ENCODE measurements at places on chromosomes 7 and 10. TPM values are rescaled to one million over a fixed set of nuclear protein-coding genes. Genes with fewer than 3 reads are reported as not detected.

DNA sequence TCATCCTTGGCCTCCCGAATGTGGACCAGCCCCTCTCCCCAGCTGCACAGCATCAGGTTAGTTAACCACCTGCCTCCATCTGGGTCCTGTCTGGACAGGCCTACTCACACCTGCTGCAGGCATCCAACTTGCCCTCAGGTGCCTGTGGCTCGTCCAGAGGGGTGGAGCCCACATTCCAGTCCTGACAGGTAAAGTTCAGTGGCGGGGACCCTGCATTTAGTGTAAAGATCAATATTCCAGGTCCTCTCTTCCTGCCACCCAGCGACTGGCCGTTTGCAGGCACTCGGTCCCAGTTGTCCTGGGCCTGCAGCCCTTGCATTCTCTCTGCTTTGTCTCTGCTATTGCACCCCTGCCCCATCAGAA is 15.0 kb downstream of the HTRA1 start:
- H3K27me3 ChIP-seq, result no peaks in the 10 kb centered on the region
- H3K4me1 ChIP-seq, result peaks cover 22% of the 10 kb centered on the region
- H3K36me3 ChIP-seq, result no peaks in the 10 kb centered on the region

- H3K36me3 ChIP-seq, result no peaks in the 10 kb centered on the region
- H3K27me3 ChIP-seq, result no peaks in the 10 kb centered on the region
- DNase-seq, result no peak
- no peak overlapping the region for H3K4me3 ChIP-seq
- H3K4me1 ChIP-seq, result peaks cover 12% of the 10 kb centered on the region
- no peak overlapping the region for H3K27ac ChIP-seq
Measured at GRCh38 chr10:119201233-119201632, 6.1 kb upstream of the GRK5 start.

EPHB6 gene
- total RNA-seq, result 18.0 TPM

- H3K4me3 ChIP-seq, result no peak overlapping the region
- no peaks in the 10 kb centered on the region for H3K4me1 ChIP-seq
- no peak for DNase-seq
Measured at GRCh38 chr10:104456802-104457542, 103.3 kb downstream of the CFAP58 start.

DNA sequence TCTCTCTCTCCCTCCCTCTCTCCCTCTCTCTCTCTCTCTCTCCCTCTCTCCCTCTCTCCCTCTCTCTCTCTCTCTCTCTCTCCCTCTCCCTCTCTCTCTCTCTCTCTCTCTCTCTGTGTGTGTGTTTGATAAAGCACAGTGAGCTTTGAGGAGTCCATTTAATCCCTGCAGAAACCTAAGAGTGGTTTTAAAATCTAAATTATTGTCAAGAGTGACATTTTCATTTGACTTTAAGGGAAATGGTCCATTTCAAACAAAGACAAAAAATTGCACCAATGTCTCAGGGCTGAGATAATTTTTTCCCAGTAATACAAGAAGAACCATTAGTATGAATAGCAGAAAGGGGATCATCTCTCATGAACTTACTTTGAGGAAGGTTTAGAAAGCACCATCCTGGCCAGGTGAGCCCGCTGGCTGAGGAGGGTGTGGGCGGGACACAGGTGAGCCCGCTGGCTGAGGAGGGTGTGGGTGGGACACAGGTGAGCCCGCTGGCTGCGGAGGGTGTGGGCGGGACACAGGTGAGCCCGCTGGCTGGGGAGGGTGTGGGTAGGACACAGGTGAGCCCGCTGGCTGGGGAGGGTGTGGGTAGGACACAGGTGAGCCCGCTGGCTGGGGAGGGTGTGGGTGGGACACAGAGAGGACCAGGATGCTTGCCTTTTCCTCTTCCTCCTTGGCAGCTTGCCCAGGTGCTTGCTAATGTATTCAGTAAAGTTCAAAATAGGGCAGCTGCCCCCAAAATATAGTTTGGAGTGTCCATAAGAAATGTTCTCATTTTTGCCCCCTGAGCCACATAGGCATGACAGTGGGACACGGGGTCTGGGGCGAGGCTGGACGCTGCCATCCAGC is 125.0 kb downstream of the DNAJB6 start:
- no peaks in the 10 kb centered on the region for H3K36me3 ChIP-seq
- H3K4me1 ChIP-seq, result no peaks in the 10 kb centered on the region
- DNase-seq, result peak; percentile 14
- H3K4me3 ChIP-seq, result no peak overlapping the region

GRCh38 chr10:53990799-53991238 is 810.2 kb downstream of the PCDH15 start:
- no peaks in the 10 kb centered on the region for H3K27me3 ChIP-seq
- H3K4me3 ChIP-seq, result no peak overlapping the region
- no peaks in the 10 kb centered on the region for H3K4me1 ChIP-seq
- DNase-seq, result peak; percentile 76

KAZALD1 gene
- total RNA-seq, result 3.8 TPM

GRCh38 chr10:48968036-48968435 is 28.4 kb upstream of the LRRC18 start:
- no peak overlapping the region for H3K4me3 ChIP-seq
- no peaks in the 10 kb centered on the region for H3K27me3 ChIP-seq
- no peaks in the 10 kb centered on the region for H3K36me3 ChIP-seq

DNA sequence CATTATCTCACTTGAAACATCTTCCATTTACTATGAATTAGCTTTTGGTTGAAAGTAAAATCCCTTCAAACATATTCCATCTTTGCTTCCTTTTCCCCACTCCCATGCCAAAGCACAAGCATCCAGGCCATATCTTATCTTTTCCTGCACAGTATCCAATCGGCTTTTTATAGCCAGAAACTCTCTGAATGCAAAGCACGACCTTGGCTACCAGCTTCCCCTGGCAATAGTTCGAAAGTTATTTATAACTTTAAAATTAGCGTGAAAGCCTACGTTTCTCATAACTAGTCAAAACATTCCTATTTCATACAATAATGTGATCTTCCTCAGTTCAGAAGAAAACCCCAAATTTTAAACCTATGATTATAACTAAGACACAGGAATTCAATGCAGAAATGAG is 440 bp downstream of the CTNNA3 start:
- H3K36me3 ChIP-seq, result no peaks in the 10 kb centered on the region
- no peaks in the 10 kb centered on the region for H3K4me1 ChIP-seq
- H3K4me3 ChIP-seq, result no peak overlapping the region
- no peak for DNase-seq
- no peaks in the 10 kb centered on the region for H3K27me3 ChIP-seq

GRCh38 chr7:105764506-105764905 is 111.9 kb downstream of the ATXN7L1 start:
- no peaks in the 10 kb centered on the region for H3K4me1 ChIP-seq
- no peaks in the 10 kb centered on the region for H3K36me3 ChIP-seq
- no peak overlapping the region for H3K27ac ChIP-seq
- H3K4me3 ChIP-seq, result no peak overlapping the region
- H3K27me3 ChIP-seq, result no peaks in the 10 kb centered on the region
- DNase-seq, result no peak

- no peaks in the 10 kb centered on the region for H3K36me3 ChIP-seq
- peak overlapping the region; percentile 72 for H3K4me3 ChIP-seq
- H3K4me1 ChIP-seq, result peaks cover 10% of the 10 kb centered on the region
- peak overlapping the region; percentile 92 for H3K27ac ChIP-seq
Measured at GRCh38 chr7:64308016-64308270, 5.8 kb upstream of the ZNF736 start.

NUTM2A gene
- 2.6 TPM for total RNA-seq

MYO1G gene
- total RNA-seq, result 31.5 TPM

- no peaks in the 10 kb centered on the region for H3K27me3 ChIP-seq
- H3K4me1 ChIP-seq, result no peaks in the 10 kb centered on the region
- DNase-seq, result no peak
- H3K27ac ChIP-seq, result no peak overlapping the region
- no peak overlapping the region for H3K4me3 ChIP-seq
- no peaks in the 10 kb centered on the region for H3K36me3 ChIP-seq
Measured at GRCh38 chr7:112502700-112503099, 21.9 kb downstream of the LSMEM1 start.

AKR1C4 gene
- total RNA-seq, result not detected

TRIM50 gene
- total RNA-seq, result 0.55 TPM

- no peaks in the 10 kb centered on the region for H3K36me3 ChIP-seq
- no peaks in the 10 kb centered on the region for H3K27me3 ChIP-seq
- H3K4me3 ChIP-seq, result no peak overlapping the region
- no peak for DNase-seq
- peak overlapping the region; percentile 75 for H3K27ac ChIP-seq
Measured at GRCh38 chr10:71236286-71236685, 23.9 kb downstream of the UNC5B start.

HGF gene
- 9.0 TPM for total RNA-seq

DNA sequence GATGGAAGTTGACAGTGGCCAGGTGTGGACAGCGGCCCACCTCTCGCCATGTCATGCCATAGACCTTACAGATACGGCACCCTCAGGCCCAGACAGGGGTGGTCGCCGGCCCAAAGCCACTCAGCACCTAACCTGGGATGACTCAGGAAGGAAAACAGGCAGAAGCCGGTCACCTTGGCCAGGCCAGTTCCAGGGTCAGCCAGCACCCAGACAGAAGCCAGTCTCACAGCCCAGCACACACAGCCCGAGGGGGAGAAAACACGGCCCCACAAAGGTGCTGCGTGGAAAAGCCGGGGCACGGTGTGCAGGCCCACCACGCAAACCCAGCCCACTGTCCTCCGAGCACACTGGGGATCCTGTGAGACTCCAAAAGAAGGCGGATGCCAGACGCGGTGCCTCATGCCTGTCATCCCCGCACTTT is 95.2 kb upstream of the DNAAF5 start:
- no peaks in the 10 kb centered on the region for H3K36me3 ChIP-seq
- H3K27me3 ChIP-seq, result no peaks in the 10 kb centered on the region
- H3K4me1 ChIP-seq, result no peaks in the 10 kb centered on the region
- no peak overlapping the region for H3K4me3 ChIP-seq

LAMB1 gene
- total RNA-seq, result 163 TPM

GRCh38 chr10:103678178-103678526 is 177.2 kb downstream of the SH3PXD2A start:
- no peak overlapping the region for H3K4me3 ChIP-seq
- H3K4me1 ChIP-seq, result peaks cover 24% of the 10 kb centered on the region
- DNase-seq, result peak; percentile 65
- H3K36me3 ChIP-seq, result no peaks in the 10 kb centered on the region
- H3K27me3 ChIP-seq, result no peaks in the 10 kb centered on the region

DEPP1 gene
- total RNA-seq, result 59.3 TPM
